ENCODE measurements at places on chromosomes 5 and 9.
A peak's percentile ranks its signal among the peaks of the same experiment; 100 is the strongest.

- DNase-seq, result no peak
These were observed 331.0 kb downstream of the GLIS3 start for GRCh38 chr9:3968891-3969290.

GRCh38 chr5:146068977-146069779 lies 36.2 kb downstream of the PLAC8L1 start:
- DNase-seq, result no peak

DNA sequence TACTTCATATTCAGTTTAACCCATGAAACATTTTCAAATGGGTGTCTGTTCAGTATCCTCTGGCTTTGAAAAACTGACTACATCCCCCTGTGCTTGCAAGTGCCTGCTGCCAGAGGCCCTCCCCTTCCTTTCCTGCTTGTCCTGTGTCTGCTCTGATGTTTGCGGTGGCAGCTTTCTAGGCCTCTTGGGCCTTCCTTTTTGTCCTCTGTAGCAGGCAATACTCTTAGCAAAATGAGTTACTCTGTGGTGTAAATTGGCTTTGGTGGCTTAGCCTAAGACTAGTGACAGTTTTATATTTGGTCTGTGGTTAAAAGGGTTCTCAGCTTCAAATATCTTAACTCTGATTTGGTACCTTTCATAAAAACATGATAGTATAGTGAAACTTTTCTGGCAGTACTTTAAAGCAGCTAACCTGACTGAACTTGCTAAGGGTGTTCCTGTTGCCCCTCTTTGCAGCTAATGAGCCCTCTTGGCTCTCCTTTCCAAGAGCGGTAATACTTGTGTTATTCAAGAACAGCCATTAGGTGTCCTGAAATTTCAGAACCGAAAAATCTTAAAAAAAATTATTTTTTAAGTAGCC lies 76.6 kb downstream of the GOLM1 start:
- DNase-seq, result no peak

GRCh38 chr5:172223901-172224873 lies 30.2 kb downstream of the EFCAB9 start:
- DNase-seq, result no peak

DNA sequence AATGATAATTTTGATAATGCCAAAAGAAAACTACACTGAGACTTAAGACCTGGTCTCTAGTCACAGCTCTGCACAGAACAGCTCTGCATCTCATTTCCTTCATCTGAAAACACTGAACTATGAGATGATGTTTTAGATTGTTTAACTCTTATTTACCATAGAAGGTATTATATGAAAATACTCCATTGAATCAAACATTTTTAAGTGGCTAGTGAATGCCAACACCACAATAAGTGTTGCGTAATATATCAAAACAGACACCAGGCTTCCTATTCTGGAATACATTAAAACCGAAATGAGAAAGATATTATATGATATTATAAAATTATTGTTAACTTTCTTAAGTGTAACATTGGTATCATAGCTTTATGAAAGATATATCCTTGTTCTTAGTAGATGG lies 14.6 kb downstream of the CETN3 start:
- no peak for DNase-seq

DNA sequence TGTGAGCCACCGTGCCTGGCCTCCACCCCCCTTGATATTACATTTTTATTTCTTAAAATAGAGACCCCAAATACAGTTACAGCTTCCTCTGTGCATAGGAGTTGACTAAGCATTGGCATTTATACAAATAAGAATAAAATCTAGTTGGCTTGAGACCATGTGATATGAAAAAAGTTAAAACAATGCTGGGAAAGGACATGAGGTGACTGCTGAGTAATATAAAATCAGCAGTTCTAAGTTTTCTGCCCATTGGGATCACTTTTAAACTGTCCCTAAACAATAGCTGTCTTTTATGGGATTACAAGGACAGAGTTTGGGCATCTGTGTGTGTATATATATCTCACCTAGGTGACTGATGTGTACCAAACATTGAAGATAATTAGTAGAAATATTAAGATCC lies 96.6 kb downstream of the UBE2R2 start:
- DNase-seq, result no peak

DNA sequence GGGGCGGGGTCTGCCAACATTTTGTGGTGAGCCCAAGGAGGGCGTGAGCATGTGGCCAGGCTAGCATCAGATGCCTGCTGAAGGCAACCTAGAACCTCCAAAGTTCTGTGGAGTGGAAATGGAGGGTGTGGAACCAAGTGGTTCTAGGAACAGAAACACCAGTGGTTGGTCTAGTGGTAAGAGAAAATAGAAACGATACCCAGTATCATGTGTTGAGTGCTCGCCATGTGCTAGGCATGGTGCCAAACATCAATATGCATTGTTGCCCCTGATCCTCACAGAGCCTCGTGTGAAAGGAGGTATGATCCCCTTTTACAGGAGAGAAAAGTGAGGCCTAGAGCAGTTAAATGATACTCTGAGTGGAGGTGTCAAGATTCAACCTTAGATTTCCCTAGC lies 31.5 kb upstream of the MVB12B start:
- no peak for DNase-seq

DNA sequence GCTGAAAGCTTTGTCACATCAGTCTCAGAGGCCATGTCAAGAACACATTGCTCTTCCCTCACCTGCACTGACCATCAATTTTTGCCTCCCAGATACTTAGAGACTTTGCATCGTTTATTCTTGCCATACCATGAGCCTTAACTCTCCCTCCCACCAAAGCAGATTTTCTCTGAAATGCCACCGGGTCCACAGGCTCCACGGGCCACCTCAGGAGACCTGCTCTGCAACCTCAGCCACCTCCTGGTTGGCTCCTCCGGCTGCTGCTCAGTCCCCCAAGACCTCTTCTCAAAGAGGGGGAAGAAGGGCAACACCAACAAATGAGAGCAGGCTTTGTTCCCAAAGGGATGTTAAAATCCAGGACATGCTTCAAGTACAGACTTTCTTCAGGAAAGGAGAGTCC lies 400.5 kb downstream of the SPOCK1 start:
- DNase-seq, result no peak

DNA sequence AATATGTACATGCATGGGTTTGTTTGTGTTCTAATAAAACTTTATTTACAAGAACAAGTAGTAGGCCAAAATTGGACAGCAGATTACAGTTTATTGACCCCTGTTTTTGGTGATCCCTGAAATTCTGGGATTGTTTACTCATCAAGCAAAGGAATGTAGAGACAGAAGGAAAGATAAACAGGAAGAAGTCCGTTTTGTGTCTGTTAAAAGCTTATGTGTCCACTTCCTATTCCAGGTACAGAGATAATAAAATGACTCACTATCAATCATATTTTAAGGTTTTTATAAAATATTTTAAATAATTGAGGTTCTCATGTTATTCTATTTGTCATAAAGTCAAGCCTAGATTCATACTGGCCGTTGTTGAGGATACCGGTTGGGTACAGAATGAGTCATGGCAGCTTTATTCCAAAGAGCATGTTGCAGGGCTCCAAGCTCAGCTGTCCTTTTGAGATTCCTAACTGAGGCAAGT lies 214.9 kb upstream of the DAB2 start:
- DNase-seq, result no peak

DNA sequence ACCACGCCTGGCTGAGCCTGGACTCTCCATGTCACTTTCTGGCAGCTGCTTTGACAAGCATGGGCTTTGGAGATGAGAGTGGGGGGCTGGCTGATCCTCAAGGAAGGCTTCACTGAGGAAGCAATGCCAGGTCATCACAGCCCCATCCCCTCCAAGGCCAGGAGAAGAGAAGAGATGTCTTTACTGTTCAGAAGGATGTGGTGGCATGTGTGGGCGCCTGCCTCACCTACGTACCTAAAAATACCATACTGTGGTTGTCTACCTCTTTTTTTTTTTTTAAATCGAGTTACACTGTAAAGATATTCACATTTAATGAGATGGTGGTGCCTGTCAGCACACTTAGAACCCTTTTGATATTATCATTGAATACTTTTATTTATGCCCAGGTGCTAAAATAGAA lies 26.4 kb upstream of the CTNNA1 start:
- no peak for DNase-seq

DNA sequence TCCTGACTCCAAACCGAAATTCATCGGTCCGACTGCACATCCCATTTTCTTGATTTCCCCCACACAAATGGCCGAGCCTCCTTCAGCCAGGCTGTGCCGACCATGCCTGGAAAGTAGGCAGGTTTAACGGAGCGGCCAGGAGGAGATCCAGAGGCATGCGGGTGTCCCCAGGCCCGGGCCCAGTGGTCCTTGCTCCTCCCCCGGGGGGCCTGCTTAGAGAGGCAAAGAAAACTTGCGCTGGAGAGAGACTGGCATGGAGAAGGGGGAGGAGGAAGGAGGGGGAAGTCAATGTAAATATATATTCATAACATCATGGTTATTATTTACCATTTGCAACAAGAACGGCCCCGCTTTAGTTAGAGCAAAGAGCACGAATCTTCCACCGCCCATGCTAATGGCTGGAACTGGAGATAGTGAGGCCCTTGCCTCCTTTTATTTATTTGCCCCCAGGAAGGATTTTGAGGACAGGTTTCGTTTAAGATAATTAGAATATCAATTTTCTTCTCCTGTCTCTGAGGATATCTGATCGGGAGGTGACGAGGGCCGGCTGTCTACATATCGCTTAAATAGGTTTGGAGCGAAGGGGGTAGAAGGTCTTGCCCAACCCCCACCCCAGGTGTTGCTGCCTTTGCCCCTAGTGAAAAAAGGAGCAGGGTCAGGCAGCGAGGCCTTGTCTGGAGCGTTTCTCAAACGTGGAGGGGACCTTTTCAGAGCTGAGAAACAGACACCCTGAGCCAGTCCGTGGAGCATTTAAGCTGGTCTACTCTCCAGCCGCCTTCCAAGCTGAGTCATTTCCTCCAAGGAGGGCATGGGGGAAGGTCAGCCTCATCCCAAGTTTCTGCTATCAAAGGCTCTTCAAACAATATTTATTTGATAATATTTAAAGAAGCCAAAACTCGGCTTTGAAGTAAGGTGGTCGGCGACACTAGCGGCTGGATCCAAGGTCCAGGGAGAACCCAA lies 2.5 kb downstream of the BARHL1 start:
- peak; percentile 99 for DNase-seq

GRCh38 chr5:174229514-174230370 lies 184.2 kb downstream of the NSG2 start:
- DNase-seq, result peak; percentile 35

DNA sequence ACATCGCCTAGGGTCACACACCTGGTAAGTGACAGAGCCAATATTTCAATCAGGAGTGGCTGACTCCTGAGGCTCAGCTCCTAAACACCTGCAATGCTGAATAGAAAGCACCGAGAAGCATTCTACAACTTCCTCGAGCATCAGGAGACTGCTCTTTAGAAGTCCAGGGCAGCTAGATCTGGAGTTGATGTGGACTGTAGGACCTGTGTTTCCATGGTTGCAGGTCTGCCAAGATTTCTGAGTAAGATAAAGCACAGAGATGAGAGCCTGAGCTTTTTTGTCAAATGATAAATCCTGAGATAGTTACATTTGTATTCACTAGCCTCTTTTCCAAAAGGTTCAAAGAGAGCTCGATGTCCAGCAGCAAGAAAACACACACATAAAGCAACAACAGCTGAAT lies 43.8 kb downstream of the YIPF5 start:
- DNase-seq, result no peak

DNA sequence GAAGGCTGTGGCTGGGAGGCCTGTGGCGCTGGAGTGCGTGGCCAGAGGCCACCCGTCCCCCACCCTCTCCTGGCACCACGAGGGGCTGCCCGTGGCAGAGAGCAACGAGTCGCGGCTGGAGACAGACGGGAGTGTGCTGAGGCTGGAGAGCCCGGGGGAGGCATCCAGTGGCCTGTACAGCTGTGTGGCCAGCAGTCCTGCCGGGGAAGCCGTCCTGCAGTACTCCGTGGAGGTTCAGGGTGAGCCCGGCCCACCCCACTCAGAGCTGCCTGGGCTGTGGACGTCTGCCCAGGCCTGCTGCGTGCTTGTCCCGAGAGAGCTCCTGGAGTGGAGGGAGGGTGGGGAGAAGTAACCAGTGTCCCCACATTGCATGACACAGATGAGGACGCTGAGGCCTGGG lies 89.2 kb downstream of the HMCN2 start:
- DNase-seq, result no peak

- DNase-seq, result no peak
These were observed 50.5 kb downstream of the PDE4D start for GRCh38 chr5:59842999-59843398.

- no peak for DNase-seq
These were observed 105.2 kb downstream of the RGS3 start for GRCh38 chr9:113568571-113569321.

GRCh38 chr9:114314881-114315722 lies 7.8 kb upstream of the ORM1 start:
- DNase-seq, result no peak

DNA sequence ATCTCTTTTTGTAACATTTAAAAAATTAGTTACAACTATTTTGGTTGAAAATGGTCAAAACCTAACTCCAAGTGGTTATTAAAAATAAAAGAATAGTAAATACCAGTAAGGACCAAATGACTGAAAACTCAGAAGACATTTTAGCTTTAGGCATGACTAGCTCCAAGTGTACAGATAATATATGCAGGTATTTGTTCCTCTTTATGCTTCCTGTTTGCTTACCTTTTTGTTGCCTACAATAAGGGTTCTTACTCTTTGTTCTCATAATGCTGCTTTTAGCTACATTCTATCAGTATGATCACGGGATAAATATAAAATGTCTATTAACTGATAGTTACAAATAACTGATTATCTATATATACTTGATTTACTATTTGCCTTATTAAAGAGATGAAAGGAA lies 259.6 kb downstream of the CDH12 start:
- no peak for DNase-seq

- peak; percentile 7 for DNase-seq
These were observed 202.7 kb downstream of the ATP10B start for GRCh38 chr5:160649304-160649703.

DNA sequence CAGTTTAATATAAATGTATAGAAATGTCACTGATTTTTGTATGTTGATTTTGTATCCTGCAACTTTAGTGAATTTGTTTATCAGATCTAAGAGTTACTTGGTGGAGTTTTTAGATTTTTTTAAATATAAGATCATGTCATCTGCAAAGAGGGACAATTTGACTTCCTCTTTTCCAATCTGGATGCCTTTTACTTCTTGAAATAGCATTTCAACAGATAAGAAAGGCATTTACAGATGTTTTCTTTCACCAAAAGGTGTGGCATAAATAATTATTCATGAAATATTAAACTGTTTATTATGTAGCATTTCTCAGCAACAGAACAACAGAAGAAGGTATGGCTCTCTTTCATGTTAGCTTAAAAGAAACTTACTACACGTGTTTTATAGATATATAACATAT lies 34.9 kb upstream of the NIPBL start:
- no peak for DNase-seq

GRCh38 chr5:152956943-152957613 lies 533.4 kb upstream of the GRIA1 start:
- DNase-seq, result no peak

- DNase-seq, result no peak
These were observed 22.9 kb upstream of the PIK3R1 start for GRCh38 chr5:68192679-68193060.

GRCh38 chr9:84874596-84874995 lies 205.1 kb downstream of the NTRK2 start:
- DNase-seq, result no peak

DNA sequence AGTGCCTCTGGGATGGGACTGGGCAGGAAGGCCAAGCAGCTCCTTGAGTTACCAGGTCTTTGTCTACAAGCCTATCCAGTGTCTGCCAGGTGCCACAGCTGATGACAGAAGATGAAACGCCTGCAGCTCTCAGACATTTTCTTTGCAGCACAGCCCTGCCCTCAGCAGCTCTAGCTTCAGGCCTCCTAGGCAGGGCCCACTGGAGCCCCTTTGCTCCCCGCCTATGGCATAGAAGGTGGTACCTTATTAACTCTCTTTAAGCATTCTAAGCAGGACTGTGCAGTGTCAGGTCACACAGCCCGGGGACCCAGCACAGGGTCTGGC lies 1.3 kb upstream of the SKP1 start:
- DNase-seq, result no peak

Measured in H54 (cell line).